Colonic mucosa (tissue), 4 donors: ENCODE measurements at places on chromosomes 1 and 21.

- no peak for DNase-seq
These were observed 16.1 kb upstream of the LRRC3 start for GRCh38 chr21:44439211-44439600.

- no peak for DNase-seq
These were observed 237.2 kb downstream of the NPHP4 start for GRCh38 chr1:5754817-5755551.

DNA sequence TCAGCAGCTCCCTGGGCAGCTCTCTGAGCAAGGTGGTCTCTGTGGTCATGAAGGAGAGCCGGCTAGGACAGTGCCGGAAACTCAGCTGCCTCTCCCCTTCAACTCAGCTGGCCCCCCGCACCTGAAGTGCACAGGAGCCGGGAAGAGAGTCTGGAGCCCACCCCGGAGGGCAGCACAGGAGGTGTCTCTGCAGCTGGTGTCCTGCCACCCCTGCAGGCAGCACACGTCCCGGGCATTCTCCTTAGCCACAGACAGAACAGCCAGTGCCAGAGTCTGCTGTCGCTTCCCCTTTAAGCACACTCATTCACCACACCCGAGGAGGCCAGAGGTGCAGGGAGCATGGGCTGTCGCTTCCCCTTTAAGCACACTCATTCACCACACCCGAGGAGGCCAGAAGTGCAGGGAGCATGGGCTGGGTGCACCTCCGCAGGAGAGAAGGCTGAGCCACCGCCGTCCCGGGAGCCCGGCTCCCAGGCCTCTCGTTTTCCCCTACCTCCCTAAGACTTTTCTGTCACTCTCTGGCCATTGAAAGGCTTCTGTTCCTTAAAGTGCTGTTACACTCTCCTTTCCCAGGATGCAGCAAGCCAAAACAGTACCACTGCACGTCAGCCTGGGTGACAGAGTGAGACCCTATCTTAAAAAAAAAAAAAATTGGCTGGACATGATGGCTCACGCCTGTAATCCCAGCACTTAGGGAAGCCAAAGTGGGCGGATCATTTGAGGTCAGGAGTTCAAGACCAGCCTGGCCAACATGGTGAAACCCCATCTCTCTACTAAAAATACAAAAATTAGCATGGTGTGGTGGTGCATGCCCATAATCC, 16.9 kb upstream of the SAMD11 start:
- peak; percentile 68 for DNase-seq

GRCh38 chr1:27832762-27833161, 2.2 kb downstream of the PPP1R8 start:
- DNase-seq, result no peak

- no peak for DNase-seq
These were observed 16.7 kb upstream of the NADK start for GRCh38 chr1:1794999-1795398.

DNA sequence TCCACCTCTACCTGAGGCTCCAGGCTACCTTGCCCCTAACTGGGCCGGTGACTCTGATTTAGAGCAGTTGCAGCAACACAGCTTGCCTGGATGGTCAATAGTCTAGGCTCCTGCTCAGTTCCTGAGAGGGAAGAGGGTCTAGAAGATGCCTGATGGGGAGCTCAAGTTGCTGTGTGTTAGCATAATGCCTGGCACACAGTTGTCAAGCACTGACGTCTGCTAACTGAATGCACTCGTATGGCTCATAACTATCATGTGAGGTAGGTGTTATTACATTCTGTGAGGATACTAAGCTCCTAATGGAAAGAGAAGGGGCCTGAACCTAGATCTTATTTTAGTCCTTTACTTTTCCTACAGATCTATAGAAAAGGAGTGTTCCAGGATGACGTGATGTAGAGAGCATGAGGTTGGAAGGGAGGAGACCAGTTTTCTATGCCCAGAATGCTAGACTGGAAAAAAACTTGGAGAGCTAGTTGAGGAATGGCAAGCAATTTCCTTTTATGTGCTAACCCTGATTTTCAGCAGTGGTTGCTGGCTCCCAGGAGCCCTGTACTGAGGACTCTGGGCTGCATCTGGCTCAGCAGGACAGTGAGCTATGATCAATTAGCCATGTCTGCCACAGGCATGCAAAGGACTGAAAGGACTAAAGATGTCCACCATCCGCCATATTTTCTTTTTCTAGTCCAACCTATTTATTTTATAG, 30.0 kb downstream of the FAM78B start:
- DNase-seq, result no peak

DNA sequence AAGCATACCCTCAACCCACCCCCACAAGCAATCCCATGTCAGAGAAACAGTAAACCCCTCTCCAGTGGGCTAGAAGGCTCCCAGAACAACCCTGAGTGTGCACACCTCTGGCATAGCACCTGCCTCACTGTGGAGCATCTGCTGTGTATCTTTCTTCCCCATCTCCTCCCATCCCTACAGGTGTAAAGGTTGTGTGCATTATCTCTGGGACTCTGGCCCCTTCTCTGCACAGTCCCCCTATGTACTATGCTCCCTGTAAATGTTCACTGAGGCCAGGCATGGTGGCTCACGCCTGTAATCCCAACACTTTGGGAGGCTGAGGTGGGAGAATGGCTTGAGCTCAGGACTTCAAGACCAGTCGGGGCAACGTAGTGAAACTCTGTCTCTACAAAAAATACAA, 700 bp upstream of the CACNA1S start:
- DNase-seq, result no peak

GRCh38 chr1:7369866-7370265, 401.2 kb upstream of the VAMP3 start:
- DNase-seq, result no peak

DNA sequence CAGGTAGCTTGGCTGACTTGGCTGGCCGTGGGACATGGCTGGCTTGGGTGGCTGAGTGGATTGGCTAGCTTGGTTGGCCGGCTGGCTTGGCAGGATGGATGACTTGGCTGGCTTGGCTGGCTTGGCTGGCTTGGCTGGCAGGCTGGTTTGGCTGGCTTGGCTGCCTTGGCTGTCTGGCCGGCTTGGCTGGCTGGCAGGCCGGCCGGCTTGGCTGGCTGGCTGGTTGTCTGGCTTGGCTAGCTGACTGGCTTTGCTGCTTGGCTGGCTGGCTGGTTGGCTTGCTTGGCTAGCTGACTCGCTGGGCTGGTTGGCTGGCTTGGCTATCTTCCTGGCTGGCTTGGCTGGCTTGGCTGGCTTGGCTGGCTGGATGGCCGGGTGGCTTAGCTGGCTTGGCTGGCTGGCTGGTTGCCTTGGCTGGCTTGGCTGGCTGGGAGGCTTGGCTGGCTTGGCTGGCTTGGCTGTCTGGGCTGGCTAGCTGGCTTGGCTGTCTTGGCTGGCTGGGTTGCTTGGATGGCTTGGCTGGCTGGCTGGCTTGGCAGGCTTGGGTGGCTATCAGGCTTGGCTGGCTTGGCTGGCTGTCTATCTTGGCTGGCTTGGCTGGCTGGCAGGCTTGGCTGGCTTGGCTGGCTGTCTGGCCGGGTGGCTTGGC, 129.7 kb upstream of the FAM72C start:
- peak; percentile 20 for DNase-seq

- no peak for DNase-seq
These were observed 20.3 kb upstream of the SH3BGRL3 start for GRCh38 chr1:26259578-26259977.

DNA sequence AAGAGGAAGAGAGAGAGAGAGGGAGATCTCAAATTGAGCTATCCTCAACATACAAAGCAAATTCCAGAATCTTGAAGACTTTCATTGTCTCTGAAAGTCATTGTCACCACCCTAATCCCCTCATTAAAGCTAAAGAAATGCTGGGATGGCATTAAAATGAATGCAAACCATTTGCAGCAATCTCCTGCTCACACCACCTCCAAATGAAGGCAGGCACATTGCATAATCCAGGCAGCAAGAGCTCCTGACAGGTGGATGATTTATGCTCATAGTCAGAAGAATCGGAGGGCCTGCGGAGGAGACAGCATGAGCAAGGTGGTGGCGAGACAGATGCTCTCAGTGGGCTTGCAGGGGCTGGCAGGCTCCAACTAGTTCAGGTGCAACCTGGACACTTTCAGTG, 90.2 kb downstream of the ESRRG start:
- DNase-seq, result no peak

DNA sequence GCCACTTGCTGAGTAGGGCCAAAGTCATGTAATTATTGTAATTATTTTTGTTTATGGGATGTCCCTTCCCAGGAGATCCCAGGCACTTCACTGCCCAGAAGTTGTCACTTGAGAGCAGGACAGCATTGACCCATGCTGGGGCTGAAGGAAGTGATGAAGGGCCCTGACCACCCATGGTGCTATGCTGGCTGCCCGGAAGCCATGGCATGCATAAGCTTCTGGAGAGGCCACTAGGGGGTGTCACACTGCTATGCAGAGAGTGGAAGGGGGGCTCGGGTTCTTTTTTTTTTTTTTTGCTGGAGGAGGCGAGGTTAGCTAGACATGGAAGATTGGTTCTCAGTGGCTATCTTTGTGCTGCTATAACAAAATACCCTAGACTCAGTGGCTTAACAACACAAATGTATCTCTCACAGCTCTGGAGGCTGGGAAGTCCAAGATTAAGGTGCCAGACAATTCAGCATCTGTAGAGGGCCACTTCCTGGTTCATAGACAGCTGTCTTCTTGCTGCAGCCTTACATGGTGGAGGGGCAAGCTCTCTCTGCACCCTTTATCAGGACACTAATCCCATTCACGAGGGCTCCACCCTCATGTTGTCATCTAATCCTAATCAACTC, 84.9 kb downstream of the CNIH3 start:
- no peak for DNase-seq
